ENCODE measurements at places on chromosomes 7 and 10.

DNA sequence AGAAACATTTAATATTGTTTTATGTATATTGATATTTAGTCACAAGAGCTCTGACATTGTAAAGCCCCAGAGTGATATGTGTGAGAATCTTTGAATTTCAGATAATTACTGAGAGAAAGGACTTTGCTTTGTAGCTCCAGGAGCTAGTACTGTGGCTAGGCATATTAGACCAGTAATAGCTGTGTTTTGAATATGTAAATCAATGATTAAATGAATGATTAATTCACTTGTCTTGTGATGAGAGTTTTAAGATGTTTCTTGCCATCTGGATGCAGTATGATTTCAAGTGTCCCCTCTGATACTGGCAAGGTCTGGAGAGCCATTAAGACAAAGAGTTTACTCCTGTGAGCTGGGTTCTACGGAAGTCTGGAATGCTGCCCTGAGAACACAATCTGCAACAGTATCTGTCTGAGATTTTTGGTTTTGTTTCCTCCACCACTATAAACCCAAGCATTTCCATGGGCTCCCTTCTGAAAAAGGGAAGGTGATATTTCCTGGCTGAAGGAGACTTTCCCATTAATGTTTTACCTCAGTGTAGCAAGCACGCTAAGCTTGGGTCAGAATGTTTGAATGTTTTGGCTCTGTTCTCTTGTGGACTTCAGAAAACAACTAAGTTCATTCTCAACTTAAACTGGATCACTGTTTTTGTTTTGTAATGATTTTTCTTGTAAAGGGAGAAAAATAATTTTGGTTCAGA lies 61.3 kb upstream of the BICC1 start:
- no peak for DNase-seq

GRCh38 chr10:3482200-3482993 lies 302.6 kb downstream of the KLF6 start:
- DNase-seq = no peak

DNA sequence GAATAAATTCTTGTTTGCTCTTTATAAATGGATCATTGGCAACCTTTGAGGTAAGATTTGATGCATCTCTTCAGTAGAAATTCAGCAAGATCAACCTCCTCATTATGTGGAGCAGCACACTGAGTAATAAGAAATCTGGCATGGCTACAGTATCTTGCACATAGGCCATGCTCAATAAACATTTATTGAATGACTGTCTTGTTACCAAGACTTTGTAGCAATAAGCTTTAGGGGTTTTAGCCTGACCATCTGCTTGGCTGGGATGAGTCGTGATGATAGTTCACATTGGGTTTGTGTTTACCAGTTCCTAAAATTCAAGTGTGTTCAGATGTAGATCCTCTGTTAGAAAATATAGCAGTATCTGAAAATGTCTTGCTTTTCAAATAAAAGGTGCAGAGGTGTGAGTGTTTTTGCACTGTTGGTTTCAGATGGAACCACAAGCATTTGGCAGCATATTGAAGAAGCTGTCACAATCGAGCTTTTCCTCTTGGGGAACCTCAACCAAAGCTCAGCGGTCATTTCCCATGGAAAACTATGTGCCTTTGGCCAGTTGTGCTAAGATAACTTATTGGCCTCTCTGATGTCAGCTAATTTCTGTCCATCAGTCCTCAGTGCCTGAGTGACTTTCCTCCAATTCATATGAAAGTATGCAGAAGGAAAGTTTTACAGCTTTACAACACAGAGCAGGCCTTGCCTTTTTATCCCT lies 442.6 kb downstream of the GFRA1 start:
- no peak for DNase-seq

DNA sequence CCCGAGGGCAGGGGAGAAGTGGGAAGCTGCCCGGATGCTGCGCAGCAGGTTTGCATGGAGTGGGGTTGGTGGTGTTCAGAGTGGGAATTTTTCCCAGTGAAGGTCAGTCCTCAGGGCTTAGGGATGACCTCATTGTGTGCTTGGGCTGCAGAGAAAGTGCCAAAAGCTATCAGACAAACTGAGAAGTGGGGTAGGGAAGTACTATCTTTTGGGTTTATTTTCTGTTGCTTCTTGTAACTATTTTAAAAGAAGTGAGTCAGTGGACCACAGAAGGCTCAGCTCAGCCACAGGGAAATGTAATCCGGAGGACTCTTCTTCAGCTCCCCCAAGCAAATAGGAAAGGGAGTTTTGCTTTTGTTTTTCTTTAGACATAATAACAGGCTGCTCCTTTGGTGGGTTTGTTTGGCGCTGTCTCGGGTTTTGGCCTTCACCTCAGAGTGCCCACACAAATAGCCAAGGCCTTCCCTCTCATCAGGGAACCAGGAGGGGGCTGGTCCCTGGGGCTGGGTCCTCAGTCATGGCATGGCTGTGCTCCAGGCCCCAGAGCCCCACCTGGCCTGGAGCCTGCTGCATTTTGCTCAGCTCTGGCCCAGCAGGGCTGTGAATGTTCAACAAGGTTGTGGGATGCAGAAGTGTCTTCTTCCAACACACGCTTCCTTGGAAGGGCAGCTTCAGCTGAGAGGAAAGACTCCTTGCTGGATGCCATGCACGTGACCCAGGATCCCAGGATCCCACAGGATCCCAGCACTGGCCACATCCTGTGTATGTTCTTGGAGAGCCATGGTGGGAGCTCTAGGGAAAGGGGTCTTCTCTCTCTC lies 5.4 kb upstream of the FAM170B start:
- no peak for DNase-seq

GRCh38 chr10:4501306-4501705 lies 324.7 kb upstream of the AKR1E2 start:
- no peak for DNase-seq

DNA sequence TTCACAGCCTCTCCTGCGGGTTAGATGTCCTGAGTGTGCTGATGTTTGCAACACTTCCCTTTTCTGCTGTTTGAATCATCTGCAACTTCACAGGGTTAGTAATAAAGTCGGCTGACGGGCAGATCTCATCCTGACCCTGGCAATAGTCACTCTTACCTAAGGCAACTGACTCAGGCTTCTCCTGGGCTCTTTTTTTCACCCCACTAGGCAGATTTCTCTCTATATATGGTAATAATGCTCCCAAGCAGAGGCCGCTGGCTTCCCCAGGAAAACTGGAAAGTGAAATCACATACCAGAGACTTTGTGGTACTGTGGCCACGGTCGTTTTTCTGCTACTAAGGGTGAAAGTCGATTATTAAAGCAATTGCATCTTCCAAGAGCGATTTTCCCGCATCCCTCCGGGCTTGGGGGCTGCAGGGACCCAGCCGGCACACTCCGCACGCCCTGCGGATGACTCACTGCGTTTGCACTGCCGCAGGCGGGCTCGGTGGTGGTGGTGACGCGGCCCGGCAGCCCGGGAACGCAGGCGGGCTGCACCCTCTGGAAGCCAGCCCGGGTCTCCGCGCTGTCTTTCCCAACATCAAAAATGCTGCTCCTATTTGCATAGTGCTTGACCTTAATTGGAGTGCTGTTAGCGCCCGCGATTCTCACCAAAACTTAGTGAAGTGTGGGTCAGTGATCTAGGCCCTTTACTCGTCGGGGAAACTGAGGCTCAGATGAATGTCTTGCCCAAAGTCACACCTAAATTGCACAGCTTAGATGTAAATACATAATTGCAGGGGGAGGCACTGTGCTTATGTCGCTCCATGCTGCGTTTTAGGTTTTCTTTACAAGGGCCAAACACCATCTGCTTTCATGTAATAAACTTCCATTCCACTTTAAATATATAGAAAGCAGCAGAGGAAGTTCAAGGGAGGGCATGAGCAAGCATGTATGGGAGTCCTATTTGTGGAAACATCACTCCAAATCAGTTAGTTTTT lies 47.6 kb upstream of the ITGB1 start:
- DNase-seq = peak; percentile 27

- DNase-seq = no peak
Measured at GRCh38 chr7:104958371-104958865, 55.6 kb upstream of the KMT2E start.

DNA sequence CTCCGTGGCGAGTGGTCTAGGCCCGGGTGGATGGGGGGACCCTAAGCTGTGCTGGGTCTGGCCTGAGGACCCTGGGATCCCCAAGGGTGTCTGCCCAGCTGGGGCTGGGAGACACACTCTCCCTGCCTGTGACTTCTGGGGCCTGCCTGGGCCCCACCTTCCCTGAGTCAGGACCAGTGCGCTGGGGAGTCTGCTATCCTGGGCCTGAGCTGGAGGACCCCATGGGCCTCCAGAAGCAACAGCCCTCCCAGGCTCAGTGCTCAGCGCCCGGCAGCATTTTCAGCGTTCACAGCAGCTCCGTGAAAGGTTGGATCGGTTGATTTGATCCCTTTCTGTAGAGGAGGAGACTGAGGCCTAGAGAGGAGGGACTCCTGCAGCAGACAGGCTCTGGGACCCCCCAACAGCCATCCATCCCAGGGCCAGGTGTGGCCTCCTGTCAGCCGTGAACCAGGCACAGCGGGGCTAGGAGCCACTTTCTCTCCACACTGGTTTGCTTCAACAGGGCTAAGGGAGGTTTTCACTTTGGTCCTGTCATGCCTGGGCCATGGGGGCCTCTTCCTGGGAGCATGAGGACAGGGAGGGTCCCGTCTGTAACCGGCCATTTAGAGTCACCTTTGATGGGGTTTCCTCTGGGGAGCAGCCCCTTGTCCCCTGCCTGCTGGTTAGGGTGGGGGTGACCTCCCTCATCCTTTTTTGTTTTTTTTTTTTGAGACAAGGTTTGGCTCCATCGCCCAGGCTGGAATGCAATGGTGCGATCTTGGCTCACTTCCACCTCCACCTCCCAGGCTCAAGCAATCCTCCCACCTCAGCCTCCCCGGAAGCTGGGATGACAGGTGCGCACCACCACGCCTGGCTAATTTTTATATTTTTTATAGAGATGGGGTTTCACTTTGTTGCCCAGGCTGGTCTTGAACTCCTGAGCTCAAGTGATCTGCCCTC lies 12.4 kb downstream of the FOXL3 start:
- no peak for DNase-seq

- no peak for DNase-seq
Measured at GRCh38 chr10:131982185-131982756, 548 bp upstream of the BNIP3 start.

DNA sequence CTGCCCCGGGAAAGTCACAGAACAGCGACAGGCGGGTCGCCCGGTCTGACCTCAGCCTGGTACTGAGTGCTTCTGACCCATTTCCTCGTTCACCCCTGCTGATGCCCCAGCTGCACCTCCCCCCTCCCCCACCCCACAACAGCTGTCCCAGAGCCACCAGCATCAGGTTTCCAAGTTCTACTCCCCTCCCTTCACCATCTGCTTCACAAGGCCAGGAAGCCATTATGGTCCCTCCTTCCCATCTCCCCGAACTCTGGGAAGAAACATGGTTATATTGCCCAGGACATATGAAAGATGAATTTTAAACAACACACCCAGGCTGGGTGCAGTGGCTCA lies 301.9 kb upstream of the GALNT17 start:
- no peak for DNase-seq

GRCh38 chr7:91940572-91941341 lies at the start of gene AKAP9:
Gene AKAP9, plus strand, starts transcription at chr7:91940862. Its CDS starts 238 bp downstream, at chr7:91941100.
- DNase-seq = peak; percentile 80
